Peyer's patch (tissue), 4 donors: ENCODE measurements at places on chromosomes 2 and 18. TPM values are rescaled to one million over a fixed set of nuclear protein-coding genes. Genes with fewer than 3 reads are reported as not detected.

The KCNE4 gene
- 0.54 TPM for total RNA-seq

- DNase-seq: no peak
- H3K4me1 ChIP-seq: no peaks in the 10 kb centered on the region
- H3K36me3 ChIP-seq: no peaks in the 10 kb centered on the region
- no peaks in the 10 kb centered on the region for H3K27me3 ChIP-seq
- H3K27ac ChIP-seq: no peak overlapping the region
Observed at GRCh38 chr2:148058641-148059040, 37.8 kb downstream of the MBD5 start.

- no peaks in the 10 kb centered on the region for H3K4me1 ChIP-seq
- no peaks in the 10 kb centered on the region for H3K27me3 ChIP-seq
- no peak overlapping the region for H3K27ac ChIP-seq
Observed at GRCh38 chr2:77813599-77813998, 291.4 kb upstream of the LRRTM4 start.

DNA sequence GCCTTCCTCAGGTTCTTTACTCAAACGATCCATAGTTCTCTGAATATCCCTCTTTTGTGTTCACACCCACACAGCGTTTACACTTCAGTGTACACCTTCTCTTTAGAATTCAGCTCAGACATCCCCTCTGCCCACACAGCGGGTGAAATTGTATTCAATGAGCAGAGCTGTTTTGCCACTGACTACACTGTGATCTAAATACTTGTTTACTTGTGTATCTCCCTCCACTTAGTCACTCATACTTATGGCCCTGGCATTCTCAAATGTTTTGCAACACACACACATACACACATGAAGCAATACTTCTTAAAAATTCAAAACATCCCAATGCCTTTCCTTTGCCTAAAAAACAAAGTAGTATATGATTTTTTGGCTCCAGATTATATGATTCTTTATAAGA is 297.1 kb downstream of the TMX3 start:
- no peaks in the 10 kb centered on the region for H3K27me3 ChIP-seq
- no peaks in the 10 kb centered on the region for H3K4me1 ChIP-seq
- H3K27ac ChIP-seq: no peak overlapping the region
- H3K36me3 ChIP-seq: no peaks in the 10 kb centered on the region
- no peak for DNase-seq

- no peaks in the 10 kb centered on the region for H3K36me3 ChIP-seq
- no peak for DNase-seq
- peak within 1 kb of the TSS; percentile 55 for H3K4me3 ChIP-seq
- no peaks in the 10 kb centered on the region for H3K4me1 ChIP-seq
- H3K27me3 ChIP-seq: peaks cover 7% of the 10 kb centered on the region
- H3K27ac ChIP-seq: peak within 1 kb of the TSS; percentile 42
Observed at GRCh38 chr2:55923091-55923981, at the start of gene EFEMP1. Gene EFEMP1 (minus strand): TSS chr2:55923782. CDS start chr2:55922440, 1,342 bp downstream.

- no peaks in the 10 kb centered on the region for H3K36me3 ChIP-seq
- no peak overlapping the region for H3K27ac ChIP-seq
- DNase-seq: no peak
- H3K4me3 ChIP-seq: no peak overlapping the region
Observed at GRCh38 chr2:214169736-214170135, 241.1 kb upstream of the VWC2L start.
